ENCODE measurements at places on chromosomes 6 and 20.

- DNase-seq: no peak
Measured at GRCh38 chr20:14568225-14568624, 230.8 kb upstream of the FLRT3 start.

- DNase-seq: no peak
Measured at GRCh38 chr6:99543968-99544367, 24.5 kb downstream of the CCNC start.

GRCh38 chr6:143110996-143111395 lies 50.3 kb downstream of the AIG1 start:
- no peak for DNase-seq

DNA sequence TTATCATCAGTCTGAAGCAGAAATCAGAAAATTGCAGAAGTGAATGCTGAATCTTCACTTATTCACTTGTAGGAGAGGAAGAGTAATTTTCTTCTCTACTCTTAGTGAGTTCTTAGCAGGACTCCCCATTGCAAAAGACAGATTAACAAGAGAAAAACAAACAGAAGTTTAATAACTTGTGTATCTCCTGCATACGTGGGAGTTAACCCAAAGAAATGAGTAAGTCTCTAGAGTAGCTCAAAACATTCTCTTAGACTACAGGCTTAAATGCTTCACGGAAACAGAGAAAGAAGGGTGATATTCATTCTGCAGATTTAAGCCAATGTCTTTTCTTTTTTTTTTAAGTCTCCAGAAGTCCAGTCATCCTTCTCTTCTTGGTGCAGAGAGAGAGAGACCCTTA lies 97.9 kb upstream of the TMEM181 start:
- no peak for DNase-seq

- DNase-seq: no peak
Measured at GRCh38 chr6:33963136-33963750, 159.4 kb upstream of the MLN start.

GRCh38 chr6:23228439-23229024 lies 659.2 kb downstream of the HDGFL1 start:
- no peak for DNase-seq

- DNase-seq: peak; percentile 9
Measured at GRCh38 chr6:39330057-39330456, 7.6 kb upstream of the KCNK16 start.
